ENCODE measurements at places on chromosomes 4 and X. TPM values are rescaled to one million over a fixed set of nuclear protein-coding genes. Genes with fewer than 3 reads are reported as not detected.

DNA sequence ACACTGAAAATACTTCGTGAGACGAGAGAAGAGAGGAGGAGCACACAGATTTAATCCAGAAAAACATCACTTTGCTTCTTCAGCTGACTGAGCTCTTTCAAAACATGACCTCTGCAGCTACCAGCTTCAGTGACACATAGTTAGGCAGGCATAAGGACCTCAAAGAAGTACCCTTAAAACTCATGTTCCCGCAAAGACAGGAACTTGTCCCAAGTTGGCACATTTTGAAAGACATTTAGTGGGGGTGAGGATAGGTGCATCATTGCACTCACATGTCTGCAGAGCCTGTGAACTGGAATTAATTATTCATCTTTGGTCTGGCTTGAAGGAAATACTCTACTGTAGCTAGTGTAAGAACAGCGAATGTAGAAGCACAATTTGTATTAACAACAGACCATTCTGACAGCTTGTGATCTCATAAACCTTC is 221.8 kb downstream of the MGST2 start:
- DNase-seq: no peak

DNA sequence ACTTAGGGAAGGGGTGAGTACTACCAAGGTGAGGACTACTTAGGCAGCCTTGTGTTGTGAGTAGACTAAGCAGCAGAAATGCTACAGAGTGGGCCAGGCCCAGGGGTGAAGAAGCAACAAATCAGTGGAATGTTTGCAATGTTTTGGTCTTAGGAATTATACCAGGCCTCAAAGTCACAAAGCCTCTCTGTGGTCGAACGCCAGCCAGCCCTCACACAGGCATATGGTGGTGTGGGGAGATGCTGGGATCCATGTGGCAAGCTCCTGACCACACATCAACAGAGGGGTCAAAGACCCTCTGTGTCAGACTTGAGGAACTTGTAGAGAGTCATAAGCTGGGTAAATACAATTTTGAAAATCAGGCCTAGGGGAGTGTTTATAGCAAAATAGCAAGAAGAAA is 153.8 kb upstream of the KLF3 start:
- no peak for DNase-seq

The XAGE2 gene
- not detected for total RNA-seq

The FOXR2 gene
- not detected for total RNA-seq
